SJCRH30 (cell line): ENCODE measurements at places on chromosomes 2 and 18. TPM values are rescaled to one million over a fixed set of nuclear protein-coding genes. Genes with fewer than 3 reads are reported as not detected.

Gene MAPRE3
- 0.51 and 0.57 TPM in 2 replicates for total RNA-seq

Gene HK2
- 38.4 and 38.8 TPM in 2 replicates for total RNA-seq

Gene G6PC2
- total RNA-seq = not detected in 2 replicates

Gene ACKR3
- total RNA-seq = 85.2 and 87.5 TPM in 2 replicates

Gene ACVR1C
- total RNA-seq = 2.8 and 3.4 TPM in 2 replicates

Gene PJVK
- total RNA-seq = 1.3 TPM in 2 replicates

Gene NEU4
- 6.8 and 7.5 TPM in 2 replicates for total RNA-seq

Gene ANKRD39
- 7.7 and 7.8 TPM in 2 replicates for total RNA-seq
